Activated T-cell treated with anti-CD3 and anti-CD28 coated beads, Interleukin-2, amount 50 U/mL, for 72 hours (primary cell): ENCODE measurements at places on chromosomes 6 and 20. TPM values are rescaled to one million over a fixed set of nuclear protein-coding genes. Genes with fewer than 3 reads are reported as not detected.

Gene C20orf96
- 9.4 TPM for total RNA-seq

GRCh38 chr20:62493253-62493885, 17.6 kb upstream of the GATA5 start:
- no peak for DNase-seq

GRCh38 chr20:31833130-31833930, 12.1 kb downstream of the FOXS1 start:
- peak; percentile 74 for DNase-seq

GRCh38 chr6:37845026-37845911, 25.7 kb downstream of the ZFAND3 start:
- no peak for DNase-seq

DNA sequence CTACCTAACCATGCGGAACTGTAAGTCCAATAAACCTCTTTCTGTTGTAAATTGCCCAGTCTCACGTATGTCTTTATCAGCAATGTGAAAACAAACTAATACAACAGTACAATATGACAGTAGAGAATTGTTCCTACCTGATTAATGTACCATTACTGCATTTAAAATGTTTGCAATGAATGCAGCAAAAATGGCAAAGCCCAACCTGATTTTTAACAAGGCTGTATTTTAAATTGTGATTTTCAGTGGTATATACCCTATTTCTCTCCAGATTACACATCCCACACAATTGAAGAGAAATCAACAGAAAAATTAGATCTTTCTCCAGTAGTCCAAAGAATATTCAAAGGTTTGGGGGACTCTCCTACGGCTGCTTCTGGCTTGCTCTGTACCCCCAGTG, 3.3 kb upstream of the PCSK2 start:
- DNase-seq, result no peak

Gene SIRPB2
- total RNA-seq, result not detected

- DNase-seq, result no peak
Measured at GRCh38 chr20:50403565-50404418, 106.4 kb upstream of the PTPN1 start.

Gene TSPYL1
- total RNA-seq, result 55.0 TPM

DNA sequence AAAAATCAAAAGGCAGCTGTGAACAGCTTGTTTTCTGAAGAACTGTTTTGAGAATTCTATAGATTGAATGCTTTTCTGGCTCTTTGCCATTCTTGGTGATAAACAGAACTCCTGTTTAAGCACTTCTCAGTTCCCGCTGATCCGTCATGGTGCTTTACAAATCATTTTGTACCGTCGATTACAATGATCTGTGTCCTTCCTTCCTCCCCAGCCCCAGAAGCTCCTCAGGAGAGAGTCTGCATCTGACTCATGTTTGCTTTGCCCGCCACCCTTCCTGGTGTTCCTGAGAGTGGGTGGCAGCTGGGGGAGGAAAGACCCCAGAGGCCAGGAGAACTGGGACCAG, 538.6 kb upstream of the MARCKS start:
- DNase-seq, result no peak

Gene TBX18
- not detected for total RNA-seq

- no peak for DNase-seq
Measured at GRCh38 chr6:132490478-132491204, 22.3 kb downstream of the STX7 start.

DNA sequence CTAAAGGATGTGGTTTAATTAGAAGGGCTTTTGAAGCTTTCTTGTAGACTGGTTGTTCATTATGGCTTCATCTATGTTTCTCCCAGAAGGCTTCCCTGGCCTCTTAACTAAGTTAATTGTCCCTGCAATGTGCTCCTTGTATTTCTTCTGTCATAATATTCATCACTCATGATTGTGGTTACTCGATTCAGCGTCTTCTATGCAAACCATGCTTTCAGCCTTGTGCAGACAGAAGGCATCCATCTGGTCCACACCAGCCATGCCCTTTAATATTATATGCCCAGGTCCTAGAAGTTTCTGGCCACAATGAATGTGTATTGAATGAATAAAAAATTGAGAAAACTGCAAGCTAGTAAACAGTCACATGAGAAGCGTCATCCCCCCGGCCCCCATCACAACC, 163.2 kb downstream of the KHDC1L start:
- DNase-seq, result no peak

- no peak for DNase-seq
Measured at GRCh38 chr6:159961528-159961927, 7.4 kb upstream of the IGF2R start.

DNA sequence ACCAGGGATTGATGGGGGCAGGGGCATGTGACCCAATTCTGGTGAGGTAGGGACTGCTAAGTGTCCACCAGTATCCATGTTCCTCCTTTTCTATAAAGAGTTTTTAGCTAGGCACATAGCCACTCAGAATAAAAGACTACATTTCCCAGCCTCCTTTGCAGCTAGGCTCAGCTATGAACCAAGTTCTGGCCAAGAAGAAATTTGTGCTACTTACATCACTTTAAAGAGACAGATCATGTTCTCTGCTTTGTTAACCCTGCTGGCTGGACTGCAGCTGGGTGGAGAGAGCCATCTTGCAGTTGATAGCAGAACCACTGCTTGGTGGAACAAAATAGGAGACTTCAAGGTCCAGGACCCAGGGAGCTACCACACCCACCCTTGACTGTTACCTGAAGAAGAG, 5.3 kb upstream of the CCM2L start:
- DNase-seq, result no peak

Gene SLC35D3
- total RNA-seq, result not detected

DNA sequence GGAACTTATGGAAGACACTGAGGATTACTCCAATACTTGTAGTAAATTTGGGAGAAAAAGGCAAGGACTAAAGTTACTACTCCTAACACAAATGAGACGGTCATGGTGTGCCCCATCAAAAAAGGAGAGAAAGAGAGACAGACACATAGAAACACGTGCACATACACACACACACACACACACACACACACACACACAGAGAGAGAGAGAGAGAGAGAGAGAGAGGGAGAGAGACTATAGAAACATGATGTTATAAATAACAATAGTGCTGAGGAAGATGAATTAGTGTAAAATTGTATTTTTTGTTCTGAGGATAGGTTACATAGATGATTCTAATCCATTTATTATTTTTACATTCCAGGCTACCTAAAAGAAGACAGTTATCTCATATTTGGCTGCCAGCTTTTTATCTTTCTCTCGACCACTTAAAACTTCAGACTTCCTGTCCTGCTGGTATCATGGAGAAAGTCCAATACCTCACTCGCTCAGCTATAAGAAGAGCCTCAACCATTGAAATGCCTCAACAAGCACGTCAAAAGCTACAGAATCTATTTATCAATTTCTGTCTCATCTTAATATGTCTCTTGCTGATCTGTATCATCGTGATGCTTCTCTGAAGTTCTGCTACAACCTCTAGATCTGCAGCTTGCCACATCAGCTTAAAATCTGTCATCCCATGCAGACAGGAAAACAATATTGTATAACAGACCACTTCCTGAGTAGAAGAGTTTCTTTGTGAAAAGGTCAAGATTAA, 10.5 kb downstream of the PLN start:
- peak; percentile 9 for DNase-seq

Gene GMDS
- 33.0 TPM for total RNA-seq

DNA sequence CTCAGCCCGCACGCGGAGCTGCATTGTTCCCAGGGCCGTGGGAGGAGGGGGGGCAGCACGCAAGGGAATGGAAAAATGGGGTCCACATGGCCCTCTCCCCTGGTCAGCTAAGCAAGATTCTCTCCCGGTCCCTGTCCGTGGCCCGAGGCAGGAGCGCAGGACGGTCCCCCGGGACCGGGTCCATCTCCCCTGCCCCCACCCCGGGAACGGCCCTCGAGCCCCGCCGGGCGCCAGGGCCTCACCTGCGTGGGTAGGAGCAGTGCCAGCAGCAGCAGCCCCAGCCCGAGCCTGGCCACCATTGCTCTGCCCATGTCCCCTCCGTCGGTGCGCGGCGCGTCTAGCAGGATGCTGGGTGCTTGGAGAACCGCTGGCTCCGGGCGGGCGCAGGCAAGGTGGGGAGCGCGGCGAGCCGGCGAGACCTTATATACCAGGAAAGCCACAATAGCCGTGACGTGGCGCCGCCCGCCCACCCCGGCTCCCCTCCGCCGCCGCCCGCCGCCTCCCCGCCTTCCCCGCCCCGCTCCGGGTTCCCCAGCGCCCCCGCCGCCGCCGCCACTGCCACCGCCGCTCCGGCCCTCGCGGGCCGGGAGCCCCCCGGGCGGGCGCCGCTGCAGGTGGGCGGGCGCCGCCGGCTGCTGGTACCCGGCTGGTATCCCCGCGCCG, at the start of gene CD24:
Gene CD24 (minus strand): TSS at position 394 of the 663 bp plus-strand sequence. CDS start 83 bp downstream, at position 311.
- peak; percentile 29 for DNase-seq

- DNase-seq, result no peak
Measured at GRCh38 chr6:18279422-18279821, 15.1 kb upstream of the DEK start.

Gene RPL10A
- 2,363 TPM for total RNA-seq

DNA sequence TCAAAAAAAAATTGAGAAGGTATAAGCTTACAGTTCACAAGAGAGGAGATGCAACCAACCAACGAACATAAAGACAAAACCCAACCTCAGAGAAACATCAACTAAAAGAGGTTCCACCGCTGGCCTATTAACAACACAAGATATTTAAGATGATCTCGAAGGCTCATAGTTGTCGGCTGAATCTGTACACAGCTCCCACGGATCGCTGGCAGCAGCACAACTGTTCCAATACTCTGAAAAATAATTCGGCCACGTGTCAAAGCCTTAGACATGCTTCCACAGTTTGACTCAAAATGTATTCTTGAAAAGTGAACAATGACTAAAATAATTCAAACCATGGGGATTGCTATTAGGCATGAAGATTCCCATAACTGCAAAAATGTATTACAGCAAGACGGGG, 13.7 kb downstream of the EXOC2 start:
- DNase-seq, result no peak

Gene CNKSR3
- 0.07 TPM for total RNA-seq
